Hair follicle dermal papilla cell (primary cell): ENCODE measurements at places on chromosomes 13 and 19. TPM values are rescaled to one million over a fixed set of nuclear protein-coding genes. Genes with fewer than 3 reads are reported as not detected.

The GNA15 gene
- 0.16 TPM in 1 of 2 replicates, not detected in the other for total RNA-seq

The LINGO3 gene
- not detected in 2 replicates for total RNA-seq

The TUBA3C gene
- not detected in 2 replicates for total RNA-seq

The PLVAP gene
- total RNA-seq: under 0.01 TPM in 1 of 2 replicates, not detected in the other

The LRFN3 gene
- 5.8 and 6.0 TPM in 2 replicates for total RNA-seq

The PSG5 gene
- 17.2 and 100 TPM in 2 replicates for total RNA-seq

The CEACAM7 gene
- total RNA-seq: not detected in 2 replicates

The KIRREL2 gene
- not detected in 2 replicates for total RNA-seq

The CELF5 gene
- 0.12 TPM in 1 of 2 replicates, not detected in the other for total RNA-seq

The ZNF490 gene
- total RNA-seq: 5.8 and 6.5 TPM in 2 replicates

The LILRB4 gene
- total RNA-seq: not detected in 2 replicates

The SIGLEC9 gene
- total RNA-seq: not detected in 2 replicates

The ZNF30 gene
- total RNA-seq: 1.7 and 2.6 TPM in 2 replicates

The THSD8 gene
- total RNA-seq: not detected in 2 replicates
